ENCODE measurements at places on chromosomes 2 and 18.

DNA sequence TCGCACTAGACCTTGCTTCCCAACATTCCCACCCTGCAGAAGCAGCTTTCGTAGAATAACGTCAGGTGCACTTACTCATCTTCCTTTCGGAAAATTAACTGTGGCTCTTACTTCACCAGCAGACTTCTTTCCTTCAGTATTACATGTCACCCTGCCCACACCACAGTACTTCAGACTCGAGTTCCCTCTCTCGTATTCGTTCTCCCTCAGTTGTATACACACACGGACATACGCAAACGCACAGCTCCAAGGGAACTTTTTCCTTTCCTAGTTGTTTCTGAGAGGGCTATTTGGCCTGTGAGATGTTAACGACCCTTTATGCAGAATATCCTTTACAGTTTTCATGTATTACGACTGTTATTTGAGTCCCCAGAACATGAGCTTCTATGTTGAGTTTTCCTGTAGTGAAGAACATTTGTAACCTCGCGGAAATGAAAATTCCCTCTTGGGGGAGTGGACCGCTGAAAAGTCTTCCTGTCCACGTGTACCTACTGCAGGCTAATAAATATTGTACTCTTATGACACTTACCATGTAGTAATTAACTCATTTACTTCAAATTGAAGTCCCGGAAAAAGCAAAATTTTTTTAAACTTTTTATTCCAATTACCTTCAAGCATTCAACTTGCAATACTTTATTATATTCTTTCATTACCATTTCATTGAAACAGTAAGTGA, 908 bp downstream of the ERLEC1 start:
- no peak for DNase-seq

DNA sequence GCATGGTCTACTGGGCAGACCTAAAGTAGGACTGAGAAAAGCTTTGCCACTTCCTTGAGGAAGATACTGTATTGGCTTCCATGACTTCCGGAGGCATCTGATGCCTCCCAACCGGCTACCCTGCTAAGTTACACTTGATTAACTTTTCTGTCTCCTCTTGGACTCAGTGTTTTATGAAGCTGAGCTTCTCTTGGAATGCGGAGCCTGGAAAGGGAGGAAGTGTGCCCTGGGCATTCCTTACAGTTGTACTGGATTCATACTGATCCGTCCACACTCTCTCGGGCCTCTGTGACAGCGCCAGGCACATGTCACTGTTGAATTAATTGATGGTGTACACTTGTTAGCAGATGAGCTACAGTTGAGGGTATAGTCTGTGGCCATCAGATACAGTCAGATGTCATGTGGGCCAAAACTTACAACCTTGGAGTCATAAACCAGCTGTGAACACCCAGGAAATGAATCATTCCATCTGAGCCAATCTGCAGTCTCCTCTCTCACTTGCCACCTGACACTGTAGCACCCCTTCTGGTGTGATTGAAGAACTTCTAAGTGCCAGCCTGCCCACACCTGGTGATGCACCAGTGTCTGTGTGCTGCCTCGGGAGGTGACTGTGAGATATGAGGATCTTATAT, 122.5 kb downstream of the FHOD3 start:
- DNase-seq = no peak

DNA sequence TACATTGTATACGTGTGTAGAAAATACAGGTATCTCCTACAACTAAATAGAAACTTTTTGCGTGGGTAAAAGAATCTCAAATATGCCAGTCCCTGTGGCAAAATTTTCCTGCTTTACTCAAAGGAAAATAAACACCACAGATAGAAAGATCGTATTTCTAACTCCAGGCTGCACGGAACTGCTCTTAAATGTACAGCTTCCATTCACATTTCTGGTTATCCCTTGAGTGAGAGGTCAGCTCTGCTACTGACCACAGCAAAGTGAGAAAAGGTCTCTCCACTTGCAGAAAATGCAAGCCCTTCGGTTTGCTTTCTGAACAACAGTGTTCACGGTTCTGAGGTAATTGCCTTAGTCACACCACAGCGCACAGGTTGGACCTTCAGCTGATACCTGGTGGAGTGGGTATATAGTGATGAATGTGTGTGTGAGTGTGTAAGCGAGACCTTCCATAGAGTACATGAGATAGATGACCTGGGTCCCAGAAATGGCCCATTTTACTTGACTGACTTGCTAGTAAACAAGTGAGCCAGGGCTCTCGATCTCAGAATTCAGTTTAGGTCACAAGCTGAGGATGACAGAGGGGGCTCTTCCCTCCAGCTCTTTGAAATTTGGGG, 52.1 kb downstream of the ALPK2 start:
- no peak for DNase-seq

- no peak for DNase-seq
These were observed 22.0 kb downstream of the STARD6 start for GRCh38 chr18:54335638-54336173.

DNA sequence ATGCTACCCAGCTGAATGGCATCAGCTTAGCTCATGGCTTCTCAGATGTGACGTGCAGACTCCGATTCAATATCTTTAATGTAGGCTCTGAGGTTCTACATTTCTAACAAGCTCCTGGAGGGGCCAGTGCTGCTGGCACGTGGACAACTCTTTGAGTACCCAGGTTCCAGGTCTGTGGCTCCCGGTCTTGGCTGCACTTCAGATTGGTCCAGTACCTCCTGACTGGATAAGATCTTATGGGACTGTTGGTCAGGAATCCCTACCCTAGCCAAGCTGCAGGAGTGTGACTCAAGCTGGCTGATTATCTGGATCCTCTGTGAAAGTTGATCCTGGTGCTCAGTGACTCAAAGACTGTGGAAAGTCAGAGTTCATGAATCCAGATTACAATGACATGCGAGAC, 222.1 kb downstream of the ANKRD30B start:
- DNase-seq = no peak

DNA sequence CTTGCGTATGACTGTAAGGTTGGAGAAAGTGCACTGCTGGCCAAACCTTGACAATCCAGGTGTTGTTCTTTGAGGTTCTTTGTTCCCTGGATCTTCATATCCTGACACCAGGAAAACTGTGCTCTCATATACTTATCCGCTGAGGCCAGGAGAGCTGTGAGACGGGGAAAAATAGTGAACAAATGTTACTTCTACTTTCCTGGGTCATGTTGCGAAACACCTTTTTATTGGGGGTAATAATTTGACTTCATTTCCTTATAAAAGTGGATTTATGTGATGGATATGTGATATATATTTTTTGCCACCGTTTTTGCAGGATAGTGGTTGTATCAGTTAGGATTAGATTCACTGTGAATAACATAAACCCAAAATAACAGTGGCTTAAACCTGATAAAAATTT, 336.1 kb downstream of the OSR1 start:
- no peak for DNase-seq

GRCh38 chr2:216016581-216016980, 3.2 kb upstream of the MREG start:
- no peak for DNase-seq

- no peak for DNase-seq
These were observed 55.4 kb upstream of the SMIM21 start for GRCh38 chr18:75482880-75483279.

DNA sequence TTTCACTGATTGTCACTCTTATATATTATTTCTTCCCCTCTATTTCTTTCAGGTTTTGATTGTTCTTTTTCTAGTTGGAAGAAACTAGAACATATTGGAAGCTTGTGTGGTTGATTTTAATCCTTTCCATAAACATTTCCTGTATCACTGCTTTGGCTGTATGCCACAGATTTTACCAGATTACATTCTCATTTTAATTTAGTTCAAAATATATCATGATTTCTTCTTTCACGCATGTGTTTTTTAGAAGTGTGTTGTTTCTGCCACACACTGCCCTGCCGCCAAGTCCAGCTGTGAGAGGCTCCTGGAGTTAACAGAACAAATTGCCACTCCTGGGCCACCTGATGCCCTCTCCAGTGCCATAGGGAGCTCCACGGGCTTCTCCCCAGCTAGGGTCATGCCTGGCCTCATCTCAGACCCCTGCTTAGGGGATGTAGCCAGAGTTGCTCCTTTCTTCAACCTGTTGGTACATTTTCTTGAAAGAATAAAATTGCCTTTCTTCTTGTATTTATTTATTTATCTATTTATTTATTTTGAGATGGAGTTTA, 206.2 kb upstream of the COPS8 start:
- DNase-seq = no peak

DNA sequence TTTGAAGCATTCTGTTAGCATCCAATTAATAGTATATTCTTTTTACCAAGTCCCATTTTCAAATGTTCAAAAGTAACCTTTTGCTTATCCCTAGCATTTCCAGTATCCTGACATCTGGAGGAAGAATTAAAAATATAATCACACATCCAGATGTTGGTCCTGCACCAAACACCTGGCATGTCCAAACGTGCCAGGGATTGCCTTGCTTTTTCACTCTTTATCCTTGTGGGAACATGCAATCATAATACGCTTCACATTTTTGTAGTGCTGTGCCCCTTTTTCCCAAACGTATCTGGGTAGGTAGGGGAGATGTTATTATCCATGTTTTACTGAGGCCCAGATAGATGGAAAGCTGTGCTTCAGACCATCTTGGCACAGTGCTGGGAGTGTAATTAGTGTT, 133.0 kb downstream of the TPGS2 start:
- DNase-seq = no peak

- DNase-seq = no peak
These were observed 31.5 kb downstream of the ATP8B1 start for GRCh38 chr18:57771626-57772025.

DNA sequence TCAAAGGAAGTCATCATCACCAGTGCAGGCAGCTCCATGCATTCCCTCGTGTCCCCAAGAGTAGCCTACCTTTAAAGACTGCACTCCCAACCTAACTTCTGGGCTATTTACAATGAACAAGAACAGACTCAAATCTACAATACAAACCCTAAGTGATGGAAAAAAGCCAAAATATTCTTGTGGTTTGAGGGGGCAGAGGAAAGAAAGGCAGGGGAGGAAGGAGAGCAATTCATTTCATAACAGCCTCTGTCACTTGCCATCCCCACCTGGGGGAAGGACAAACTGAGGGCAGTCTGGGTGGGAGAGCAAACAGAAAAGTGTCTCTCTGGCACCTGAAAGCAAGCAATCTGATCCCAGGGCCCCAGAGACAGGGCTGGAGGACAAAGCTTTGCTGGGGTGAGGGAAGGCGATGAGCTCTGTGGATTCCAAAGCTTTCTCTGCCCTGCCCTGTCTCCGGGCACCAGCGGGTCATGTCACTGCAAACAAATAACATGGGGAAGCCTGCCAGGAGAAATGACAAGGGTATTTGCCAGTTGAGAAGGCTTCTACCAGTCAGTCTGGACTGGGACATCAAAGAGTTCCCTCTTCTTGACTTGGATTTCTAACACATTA, 528.0 kb upstream of the TNP1 start:
- DNase-seq = no peak

DNA sequence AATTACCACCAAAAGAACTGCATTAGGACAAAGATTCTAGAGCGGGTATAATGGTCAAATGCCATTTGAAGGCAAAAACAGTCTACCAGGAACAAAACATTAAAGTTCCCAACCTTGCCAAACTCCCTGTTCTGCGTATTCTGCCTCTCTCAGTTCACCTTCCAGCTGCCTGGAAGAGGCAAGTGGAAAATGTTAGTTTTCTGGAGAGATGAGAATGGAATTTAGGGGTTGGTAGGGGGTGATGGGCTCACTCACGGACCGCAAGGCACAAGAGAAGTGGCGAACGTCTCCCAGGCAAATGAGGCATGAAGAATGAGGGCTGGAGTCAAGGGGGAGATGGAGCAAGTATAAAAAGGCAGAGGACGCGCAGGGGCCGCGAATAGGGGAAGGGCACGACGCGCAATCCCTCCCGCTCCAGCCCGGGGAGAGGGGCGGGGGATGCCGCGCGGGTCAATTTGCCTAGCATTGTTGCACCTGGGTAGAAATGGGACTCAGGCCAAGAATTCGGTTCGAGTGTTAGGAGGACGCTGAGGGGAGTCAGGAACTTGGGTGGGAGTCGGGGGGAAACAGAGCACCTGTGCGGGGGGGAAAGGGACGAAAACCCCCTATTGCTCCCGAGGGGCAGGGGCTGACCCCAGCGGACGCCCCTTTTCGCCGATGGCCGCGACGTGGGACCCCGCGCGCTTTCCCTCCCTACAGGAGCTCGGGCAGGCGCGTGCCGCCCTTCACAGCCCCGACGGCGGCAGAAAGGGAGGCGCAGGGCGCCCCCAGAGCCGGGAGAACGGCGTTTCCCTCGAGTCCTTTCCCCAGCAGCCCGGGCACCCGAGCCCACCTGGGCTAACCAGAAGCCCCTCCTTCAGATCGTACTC, 573 bp downstream of the PAIP2B start:
- no peak for DNase-seq

DNA sequence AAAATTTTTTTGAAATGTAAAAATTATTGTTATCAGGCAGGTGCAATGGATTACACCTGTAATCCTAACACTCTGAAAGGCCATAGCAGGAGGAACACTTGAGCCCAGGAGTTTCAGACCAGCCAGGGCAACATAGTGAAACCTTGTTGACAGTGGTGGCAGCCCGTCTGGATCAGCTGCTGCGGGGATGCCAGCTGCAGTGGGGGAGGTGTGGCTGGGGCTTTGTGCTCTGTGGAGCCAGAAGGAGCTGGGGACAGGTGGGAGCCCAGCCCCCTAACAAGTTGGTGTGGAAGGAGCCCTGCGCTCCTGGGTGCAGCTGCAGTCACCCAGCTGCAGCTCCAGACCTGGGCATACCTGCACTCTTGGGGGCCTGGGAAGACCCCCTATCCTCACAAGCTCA, 182.4 kb upstream of the MC4R start:
- no peak for DNase-seq

GRCh38 chr18:43661570-43661969, 384.3 kb upstream of the SYT4 start:
- no peak for DNase-seq

GRCh38 chr2:217033186-217033585, 173.3 kb upstream of the TNP1 start:
- no peak for DNase-seq

GRCh38 chr18:68215931-68216330, 499.0 kb downstream of the TMX3 start:
- no peak for DNase-seq

- no peak for DNase-seq
These were observed 55.1 kb upstream of the MAP4K3 start for GRCh38 chr2:39492095-39492590.

DNA sequence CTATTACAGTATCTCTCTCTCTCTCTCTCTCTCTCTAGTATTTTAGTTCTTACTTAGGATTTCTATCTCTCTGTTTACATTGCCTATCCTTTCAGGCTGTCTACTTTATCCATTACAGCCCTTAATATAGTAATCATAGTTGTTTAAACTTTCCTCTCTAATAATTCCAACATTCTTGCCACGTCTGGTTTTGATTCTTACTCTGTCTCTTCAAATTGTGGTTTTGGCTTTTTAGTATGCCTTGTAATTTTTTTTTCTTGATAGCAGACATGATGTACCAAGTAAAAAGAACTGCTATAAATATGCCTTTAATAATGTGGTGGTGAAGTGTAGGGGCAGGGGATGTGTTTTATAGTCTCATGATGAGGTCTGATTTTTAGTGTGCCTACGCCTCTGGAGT, 1809.5 kb upstream of the CELF4 start:
- no peak for DNase-seq

GRCh38 chr2:78686625-78687153, 338.8 kb upstream of the REG3G start:
- no peak for DNase-seq

- DNase-seq = no peak
These were observed 146.3 kb upstream of the SKOR2 start for GRCh38 chr18:47397671-47398319.

Data from stimulated activated CD4-positive, alpha-beta T cell treated with anti-CD3 and anti-CD28 coated beads, Interleukin-1b, Interleukin-23, amount 100 ng/mL, for 1 hour (primary cell).